Stimulated activated CD4-positive, alpha-beta T cell treated with anti-CD3 and anti-CD28 coated beads, Interleukin-2, amount 100 ng/mL, for 4 hours (primary cell): ENCODE measurements at places on chromosomes 1 and 21.

DNA sequence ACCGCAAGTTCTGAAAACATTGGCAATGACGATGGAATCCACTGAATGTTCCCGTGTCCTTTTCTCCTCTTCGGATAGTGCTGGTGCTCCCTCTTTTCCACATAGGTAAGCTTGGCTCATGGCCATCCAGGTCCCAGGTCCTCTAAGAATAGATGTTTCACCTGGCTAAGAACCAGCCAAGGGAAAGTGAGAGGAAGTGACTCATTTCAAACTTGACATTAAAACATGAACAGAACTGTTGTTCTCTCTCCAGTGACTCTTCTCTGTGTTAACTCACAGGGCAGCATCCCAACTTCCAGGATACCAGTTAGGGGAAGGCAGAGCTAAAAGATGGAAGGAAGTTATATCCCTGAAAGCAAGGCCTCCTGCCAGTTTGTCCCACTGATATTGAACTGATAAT, 493.8 kb upstream of the CHRM3 start:
- DNase-seq, result no peak

DNA sequence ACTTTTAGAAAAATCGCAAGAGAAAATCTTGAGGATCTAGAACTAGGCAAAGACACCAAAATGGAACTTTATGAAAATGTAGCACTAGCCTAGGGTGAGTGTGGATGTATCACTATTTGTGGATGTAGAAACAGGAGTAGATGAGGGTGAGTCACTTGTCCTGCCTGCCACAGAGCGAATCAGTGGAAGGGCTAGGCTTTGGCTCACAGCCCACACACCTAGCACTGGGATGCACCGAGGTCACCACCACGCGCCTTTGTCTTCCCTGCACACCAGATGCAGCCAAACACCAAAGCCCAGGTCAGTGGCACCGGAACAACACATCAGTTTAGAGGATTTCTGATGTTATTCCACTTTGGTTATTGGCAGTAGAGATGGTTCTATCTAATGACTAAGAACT, 38.2 kb downstream of the PKNOX1 start:
- no peak for DNase-seq

GRCh38 chr1:219490566-219490965, 122.3 kb downstream of the ZC3H11B start:
- no peak for DNase-seq

DNA sequence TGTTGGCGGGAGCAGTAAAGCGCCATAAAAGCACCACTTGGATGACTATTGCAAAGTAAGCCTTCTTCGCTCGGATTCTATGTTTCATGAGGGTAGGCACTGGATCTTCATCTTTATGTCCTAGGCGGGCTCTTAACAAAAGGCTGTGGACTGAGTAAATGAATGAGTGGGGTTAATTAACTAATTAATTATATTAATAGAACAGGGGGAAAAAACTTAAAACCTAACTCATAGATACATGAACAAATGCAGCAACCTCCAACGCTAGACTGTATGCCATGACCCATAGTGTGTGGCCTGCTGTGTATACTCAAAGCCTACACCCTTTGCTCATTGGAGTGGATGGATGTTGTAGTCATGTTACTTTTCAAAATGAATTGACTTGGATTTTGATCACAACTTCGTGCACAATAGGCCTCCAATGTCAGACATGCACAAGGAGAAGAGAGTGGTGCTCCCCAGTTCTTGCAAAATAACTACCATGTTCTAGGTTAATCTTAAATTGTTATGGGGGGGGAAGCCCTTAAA, 417 bp upstream of the GFI1 start:
- no peak for DNase-seq

- DNase-seq, result no peak
Measured at GRCh38 chr21:41482301-41482700, 25.7 kb downstream of the TMPRSS2 start.

- DNase-seq, result no peak
Measured at GRCh38 chr21:29166853-29167252, 36.4 kb downstream of the MAP3K7CL start.

DNA sequence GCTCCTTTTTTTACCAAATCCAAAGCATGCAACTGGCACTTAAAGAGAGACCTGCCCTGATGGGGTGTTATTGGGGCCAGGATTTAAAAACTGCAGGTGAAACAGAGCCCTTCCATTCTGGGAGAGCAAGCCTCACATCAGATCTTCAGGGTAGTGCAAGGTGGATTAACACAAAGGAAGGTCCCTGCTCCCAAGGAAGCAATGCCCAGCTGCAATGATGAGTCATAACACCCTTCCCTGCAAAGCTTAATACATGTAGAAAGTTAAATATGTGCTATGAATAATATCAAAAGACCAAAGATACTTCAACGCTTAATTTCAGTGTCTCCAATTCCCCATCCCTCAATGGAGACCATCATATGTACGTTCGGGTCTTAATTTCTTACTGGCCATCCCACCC, 508.0 kb downstream of the OMA1 start:
- DNase-seq, result no peak

DNA sequence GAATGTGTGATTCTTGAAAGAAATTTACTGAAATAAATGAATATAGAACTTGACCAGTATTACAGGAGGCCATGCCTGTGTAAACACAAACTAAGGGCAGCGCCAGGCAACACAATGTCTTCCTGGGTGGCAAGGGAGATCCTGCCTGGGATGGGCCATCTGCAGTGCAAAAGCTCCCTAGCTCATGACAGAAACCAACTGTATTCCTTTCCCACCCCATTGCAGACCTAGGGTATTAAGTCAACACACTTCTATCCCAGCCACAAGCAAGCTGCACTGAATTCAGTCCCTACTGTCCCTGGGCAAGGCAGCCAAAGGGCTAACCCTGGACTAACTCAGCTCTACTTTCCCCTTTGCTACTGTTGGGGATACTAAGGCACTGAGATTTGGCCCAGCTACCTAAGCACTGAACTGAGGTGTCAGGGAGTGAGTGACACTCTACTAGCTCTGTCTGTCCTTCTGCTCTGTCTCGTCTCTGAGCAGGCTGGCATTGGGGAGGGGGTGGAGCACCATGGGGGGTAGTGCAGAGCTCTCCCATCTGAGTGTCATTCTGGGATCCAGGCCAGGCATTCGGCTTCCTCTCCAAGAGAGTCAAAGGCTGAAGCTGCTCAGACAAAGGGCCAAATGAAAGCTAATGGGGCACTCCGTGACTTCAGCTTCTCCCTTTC, 2.5 kb downstream of the INKA2 start:
- no peak for DNase-seq

DNA sequence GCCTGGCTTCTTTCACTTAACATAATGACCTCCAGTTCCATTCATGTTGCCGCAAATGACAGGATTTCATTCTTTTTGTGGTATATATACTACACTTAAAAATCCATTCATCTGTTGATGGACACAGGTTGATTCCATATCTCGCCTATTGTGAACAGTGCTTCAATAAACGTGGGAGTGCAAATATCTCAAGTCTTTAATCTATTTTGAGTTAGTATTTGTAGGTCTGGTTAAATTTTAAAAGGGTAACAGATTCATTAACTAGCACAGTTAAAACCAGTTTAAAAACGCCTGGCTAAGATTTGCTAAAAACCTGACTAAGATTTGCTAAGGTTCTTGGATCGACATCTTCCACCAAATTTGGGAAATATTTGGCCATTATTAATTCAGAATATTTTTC, 45.7 kb downstream of the CRB1 start:
- no peak for DNase-seq

- no peak for DNase-seq
Measured at GRCh38 chr1:78226784-78227183, 181.0 kb downstream of the GIPC2 start.

DNA sequence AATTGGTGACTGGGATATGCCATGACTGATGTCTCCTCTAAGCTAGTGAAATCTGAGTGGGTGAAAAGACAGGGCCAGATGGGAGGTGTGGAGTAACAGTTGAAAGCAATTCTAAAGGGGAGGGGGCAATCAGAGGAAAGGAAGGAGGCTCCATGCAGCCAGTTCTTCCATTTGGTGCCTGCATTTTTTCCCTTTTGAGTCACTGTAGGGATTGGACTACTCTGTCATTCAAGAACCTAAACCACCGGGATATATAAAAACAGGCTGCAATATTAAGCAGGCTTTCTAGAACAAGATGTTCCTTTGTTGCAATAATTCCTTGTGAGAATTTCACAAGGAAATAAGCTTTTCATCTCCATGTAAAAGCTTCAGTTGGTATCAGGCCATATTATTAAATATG, 18.3 kb downstream of the CLIC6 start:
- no peak for DNase-seq

DNA sequence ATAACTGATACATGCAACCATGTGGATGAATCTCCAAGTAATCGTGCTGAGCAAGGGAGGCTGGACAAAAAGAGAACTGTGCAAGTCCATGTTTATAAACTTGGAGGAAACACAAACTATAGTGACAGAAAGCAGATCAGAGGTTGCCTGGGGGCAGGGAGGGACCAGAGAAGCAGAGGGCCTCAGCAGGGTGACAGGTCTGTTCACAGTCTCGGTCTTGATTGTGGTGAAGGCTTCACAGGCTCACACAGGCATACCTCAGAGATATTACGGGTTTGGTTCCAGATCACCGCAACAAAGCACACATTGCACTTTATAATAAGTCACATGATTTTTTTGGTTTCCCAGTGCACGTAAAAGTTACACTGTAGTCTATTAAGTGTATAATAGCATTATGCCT, 28.5 kb downstream of the ACOT7 start:
- DNase-seq, result peak; percentile 18

- DNase-seq, result peak; percentile 23
Measured at GRCh38 chr1:150973836-150974579, 627 bp downstream of the CERS2 start.

GRCh38 chr1:30696831-30697230, 26.6 kb downstream of the MATN1 start:
- no peak for DNase-seq

GRCh38 chr1:206892351-206892984, 4.8 kb upstream of the IL24 start:
- DNase-seq, result no peak

GRCh38 chr1:186481303-186481888, 20.5 kb upstream of the PDC start:
- DNase-seq, result no peak

DNA sequence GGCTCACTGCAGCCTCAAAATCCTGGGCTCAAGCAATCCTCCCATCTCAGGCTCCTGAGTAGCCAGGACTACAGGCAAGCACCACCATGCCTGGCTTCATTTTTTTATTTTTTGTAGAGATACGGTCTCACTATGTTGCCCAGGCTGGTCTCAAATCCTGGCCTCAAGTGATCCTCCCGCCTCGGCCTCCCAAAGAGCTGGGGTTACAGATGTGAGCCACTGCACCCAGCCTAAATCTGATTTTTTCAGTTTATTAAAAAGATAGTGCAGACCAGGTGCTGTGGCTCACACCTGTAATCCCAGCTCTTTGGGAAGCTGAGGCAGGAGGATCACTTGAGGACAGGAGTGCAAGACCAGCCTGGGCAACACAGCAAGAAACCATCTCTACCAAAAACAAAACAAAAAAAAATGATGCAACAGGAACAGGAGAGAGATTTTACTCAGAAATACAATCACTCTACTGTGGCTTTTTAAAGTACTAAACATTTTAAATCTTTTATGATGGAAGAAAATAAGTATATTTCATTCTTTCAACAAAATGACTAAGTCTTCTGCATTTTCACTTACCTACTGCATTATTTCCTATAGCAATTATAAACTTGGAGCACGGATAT, 1.9 kb downstream of the PSMG1 start:
- DNase-seq, result no peak

DNA sequence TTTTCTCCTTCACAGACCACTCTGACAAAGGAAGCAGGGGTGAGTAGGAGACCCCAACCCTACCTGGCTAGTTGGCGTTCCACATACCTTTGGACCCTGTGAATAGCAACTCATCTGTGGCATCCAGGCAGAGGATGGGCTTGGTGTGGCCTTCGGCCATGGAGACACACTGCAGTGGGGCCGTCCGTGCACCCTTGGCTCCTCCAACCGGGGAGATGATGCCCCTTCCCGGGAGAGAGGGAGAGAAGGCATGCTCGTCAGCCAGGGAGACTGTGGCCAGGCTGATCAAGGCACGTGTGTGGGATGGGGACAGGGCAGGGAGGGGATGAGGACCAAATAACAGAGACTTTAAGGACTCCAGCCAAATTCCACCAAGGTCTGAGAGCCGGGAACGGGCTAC, 42.6 kb downstream of the KIF21B start:
- no peak for DNase-seq

DNA sequence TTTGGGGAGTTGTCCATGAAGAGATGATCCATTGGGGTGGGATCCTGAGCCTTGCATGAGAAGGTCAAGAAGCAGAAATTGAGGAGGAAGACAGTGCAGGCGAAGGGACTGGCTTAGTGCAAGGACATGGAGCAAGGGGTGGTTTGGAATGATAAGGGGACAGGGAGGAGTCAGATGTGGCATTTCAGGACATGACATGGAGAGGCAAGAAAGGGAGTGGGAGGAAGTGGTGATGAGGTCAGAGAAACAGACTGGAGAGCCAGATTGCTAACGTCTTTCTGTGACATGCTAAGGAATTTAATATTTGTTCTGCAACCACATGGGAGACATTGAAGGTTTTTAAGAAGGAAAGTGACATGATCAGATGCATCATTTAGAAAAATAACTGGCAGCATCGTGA, 346.8 kb upstream of the FMN2 start:
- no peak for DNase-seq
